Stimulated activated CD8-positive, alpha-beta memory T cell treated with anti-CD3 and anti-CD28 coated beads, Interleukin-4, amount 100 ng/mL, for 4 hours (primary cell): ENCODE measurements at places on chromosomes 1 and 21.

GRCh38 chr1:228544921-228545591 is 57.9 kb downstream of the RNF187 start:
- no peak for DNase-seq

DNA sequence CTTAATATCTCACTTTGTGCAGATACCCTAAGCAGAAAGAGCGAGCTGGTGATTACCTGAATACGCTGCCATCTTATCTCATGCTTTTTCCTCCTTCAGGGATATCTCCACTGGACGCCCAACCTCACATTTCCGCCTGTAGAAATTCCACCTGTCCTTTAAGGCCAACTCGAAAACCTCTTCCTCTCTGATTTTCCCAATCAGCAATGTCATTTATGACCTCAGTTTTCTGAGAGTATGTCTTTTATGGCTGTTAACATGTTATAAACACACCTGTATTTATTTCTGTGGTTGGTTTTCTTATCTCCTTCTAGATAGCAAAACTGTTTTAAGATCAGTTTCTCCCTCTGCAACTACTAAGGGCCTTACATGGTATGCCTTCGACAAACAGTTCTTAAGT is 41.1 kb downstream of the CD34 start:
- no peak for DNase-seq

DNA sequence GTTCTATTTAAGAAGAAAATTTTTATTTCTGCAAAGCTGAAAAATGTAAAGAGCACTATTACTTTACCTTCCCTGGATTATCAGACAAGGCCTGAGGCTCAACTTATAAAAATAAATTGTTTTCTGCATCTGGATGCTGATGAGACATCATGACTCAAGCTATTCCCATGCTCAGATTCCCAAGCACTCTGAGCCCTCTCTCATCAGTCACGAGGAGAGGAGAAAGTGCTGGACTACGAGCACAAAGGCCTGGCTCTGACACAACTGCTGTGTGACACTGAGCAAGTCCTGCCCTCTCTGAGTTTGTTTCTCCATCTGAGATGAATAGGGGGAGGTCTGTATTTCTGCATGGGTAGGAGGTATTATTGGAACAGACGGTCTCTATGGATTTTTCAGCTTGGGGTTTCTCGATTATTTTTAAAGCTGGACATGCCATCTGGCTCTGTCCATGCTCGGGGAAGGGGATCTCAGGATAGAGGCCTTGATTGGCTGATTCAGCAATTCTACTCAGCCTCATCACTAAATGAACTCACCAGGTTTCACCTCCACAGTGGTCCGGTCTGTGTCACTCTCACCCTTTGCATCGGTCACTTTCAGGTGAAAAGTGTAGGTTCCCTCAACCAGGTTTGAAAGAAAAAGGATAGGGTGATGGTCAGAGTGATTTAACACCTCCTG is 107.7 kb downstream of the KIAA0319L start:
- DNase-seq, result no peak

DNA sequence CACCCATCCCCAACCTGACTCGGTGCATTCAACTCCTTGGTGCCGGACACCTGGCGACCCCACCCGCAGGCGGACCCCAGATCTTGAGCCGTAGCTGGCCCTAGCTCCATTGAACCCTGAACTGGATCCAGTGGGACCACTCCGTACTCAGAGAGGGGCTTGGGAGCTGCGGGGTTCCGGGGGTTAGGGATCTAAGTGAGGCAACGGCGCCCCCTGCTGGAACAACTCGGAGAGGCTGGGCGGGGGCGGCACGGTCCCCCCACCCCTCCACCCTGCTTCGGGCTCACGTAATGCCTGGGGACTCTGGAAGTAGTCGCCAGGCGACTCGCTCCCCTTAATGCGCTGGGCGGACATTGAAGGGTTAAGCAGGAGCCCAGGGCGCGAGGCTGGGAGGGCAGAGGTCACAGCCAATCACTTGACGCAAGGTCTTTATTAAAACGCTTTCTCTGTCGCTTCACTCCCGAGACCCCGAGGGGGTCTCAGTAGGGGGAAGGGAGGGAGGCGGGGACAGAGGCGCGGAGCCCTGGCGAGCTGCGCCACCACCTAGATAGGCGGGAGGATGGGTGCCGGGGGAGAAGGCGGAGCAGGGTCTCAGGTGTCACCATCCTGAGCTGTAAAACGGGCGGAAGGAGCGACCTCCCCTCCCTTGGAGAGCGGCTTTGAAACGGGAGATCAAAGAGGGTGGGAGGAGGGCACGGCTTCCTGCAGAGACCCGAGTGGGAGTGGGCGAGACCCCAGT is 704 bp upstream of the CRABP2 start:
- no peak for DNase-seq

DNA sequence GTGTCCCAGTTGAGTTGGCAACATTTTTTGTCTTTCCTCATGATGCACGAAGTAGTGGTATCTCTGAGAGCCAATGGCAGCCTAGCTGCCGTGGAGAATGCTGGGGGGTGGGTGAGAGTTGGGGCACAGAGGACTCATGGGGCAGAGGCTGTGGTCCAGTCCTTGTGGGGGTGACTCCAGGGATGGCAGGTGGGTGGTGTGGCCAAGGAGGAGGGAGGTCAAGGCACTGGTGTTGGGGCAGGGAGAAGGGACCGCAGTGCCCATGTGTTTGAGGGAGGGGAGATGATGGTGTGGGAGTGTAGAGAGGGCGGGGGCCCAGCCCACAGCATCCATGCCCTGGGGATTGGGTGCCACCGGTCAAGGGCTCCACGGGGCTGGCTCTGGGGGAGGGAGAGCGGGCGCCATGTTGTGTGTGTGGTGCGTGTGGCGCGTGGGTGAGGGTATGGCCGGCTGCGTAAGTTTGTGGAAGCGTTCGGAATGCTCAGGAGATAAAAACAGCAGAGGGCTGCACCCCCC is 63.5 kb downstream of the PRKCZ start:
- DNase-seq, result no peak

DNA sequence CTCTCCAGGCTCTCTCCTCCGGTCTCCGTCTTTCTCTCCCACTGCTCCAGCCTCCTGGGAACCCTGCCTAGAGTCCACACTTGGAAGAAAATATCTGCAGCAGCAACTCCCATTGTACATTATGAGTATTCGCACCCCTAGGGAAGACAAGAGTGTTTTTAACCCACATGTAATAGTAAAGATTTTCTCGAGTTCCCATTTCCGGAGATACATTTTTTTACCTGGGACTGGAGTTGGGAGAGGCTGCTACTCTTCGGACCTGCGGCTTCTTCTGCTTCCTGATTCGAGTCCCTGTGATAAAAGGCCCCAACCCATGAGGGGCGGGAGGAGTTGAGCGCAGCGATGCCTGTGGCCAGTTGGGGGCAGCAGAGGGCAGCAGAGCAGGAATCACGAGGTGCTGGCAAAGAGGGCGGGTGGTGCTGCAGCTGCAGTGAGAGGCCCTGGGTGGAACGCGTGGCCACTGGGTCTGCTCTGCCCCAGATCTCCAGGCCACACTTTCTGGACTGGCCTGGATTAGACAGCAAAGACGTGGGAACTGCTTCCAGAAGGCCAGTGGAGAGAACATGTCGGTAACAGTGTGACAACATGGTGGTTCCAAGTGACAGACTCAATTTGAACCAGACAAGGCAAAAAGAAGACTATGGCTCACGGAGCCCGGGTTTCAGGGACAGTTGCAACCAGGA is 221.0 kb upstream of the CSF3R start:
- peak; percentile 3 for DNase-seq

DNA sequence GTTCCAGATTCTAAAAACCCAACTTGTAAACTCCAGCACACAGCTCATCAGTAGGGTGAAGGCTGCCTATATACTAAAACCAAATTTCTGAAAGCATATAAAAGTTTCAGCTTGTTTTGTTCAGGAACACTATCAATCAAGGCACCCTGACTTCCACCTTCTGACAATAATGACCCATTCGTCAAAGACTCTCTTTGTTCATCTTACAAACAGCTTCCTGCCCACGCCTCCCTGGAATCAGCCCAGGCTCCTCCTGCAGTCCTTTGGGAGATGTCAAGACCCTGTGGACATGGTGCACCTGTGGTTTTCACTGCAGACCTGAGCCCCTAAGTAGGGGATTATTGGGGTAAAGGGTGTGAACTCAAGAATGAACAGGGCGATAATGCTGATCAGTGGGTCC is 178.9 kb upstream of the CAMK1G start:
- DNase-seq, result no peak
